Activated T-helper 17 cell treated with anti-CD3 and anti-CD28 coated beads, Interleukin-2, amount 50 U/mL, for 72 hours (primary cell): ENCODE measurements at places on chromosomes 2 and 18. TPM values are rescaled to one million over a fixed set of nuclear protein-coding genes. Genes with fewer than 3 reads are reported as not detected.

- no peak for ATAC-seq
Measured at GRCh38 chr2:236168110-236169080, at the start of gene GBX2. TSS of gene GBX2 (minus strand) at chr2:236168386. CDS start at chr2:236167971, 415 bp downstream.

DNA sequence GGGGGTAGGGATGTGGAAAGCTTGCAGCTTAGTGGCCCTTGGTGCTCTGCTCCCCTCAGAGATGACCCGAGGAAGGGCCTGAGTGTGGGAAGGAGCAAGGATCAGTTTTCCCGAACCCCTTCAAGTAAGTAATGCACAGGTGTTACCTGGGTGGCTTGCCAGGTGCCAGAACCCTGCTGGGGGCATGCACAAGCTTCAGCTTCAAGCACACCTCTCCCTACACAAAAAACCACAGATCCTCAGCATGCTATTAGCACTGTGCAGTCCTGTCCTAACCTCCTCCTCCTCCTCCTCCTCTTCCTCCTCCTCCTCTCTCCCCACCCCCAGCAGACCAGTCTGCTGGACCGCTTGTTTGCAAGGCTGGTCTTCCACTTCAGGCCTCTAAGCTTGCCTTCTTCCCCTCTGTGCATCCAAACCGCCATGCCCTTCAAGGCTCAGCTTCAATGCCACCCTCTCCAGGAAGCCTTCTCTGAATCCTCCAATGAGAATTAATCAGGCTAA, 114.8 kb downstream of the ACAA2 start:
- ATAC-seq: no peak

GRCh38 chr2:100676346-100676745, 113.6 kb downstream of the PDCL3 start:
- ATAC-seq: no peak

DNA sequence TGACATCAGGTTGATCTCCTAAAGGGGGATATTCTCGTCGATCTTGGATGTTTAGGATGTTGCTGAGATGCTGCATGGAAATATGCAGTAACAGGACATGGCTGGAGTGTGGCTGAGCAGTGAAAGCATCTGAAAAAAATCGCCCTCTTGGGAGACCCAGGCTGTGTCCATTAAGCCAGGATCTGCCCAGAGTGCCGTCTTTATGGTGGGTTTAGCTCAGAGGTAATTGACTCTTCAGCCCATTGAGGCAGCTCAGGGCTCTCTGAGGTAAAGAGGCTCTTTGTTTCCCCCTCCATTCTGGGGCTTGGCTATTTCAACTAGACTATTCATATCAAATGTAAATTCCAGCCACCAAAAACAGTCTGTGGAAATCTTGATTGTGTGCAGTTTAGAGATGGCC, 26.5 kb downstream of the OSBPL6 start:
- ATAC-seq: no peak

GRCh38 chr2:211986313-211986712, 552.3 kb downstream of the ERBB4 start:
- no peak for ATAC-seq

DNA sequence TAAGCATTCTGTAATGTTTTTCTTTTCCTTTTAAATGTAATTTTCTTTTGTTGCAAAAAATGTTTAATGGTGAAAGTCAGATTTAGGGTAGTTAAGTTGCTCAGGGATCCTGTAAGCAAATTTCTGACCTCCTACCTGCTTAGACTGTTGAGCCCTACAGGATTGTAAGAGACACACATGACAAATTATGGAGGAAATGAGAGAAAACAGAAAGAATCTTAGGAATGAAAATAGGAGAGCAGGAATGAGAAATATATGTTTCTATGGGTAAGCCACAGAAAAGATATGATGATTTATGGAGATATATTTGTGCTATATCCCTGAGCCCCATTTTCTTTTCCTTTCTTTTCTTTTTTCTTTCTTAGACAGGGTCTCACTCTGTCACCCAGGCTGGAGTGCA, 28.3 kb downstream of the CYBRD1 start:
- no peak for ATAC-seq

- ATAC-seq: no peak
Measured at GRCh38 chr2:119266091-119266589, 42.5 kb downstream of the STEAP3 start.

GRCh38 chr2:7758073-7758759, 841.0 kb downstream of the RNF144A start:
- peak; percentile 93 for ATAC-seq

DNA sequence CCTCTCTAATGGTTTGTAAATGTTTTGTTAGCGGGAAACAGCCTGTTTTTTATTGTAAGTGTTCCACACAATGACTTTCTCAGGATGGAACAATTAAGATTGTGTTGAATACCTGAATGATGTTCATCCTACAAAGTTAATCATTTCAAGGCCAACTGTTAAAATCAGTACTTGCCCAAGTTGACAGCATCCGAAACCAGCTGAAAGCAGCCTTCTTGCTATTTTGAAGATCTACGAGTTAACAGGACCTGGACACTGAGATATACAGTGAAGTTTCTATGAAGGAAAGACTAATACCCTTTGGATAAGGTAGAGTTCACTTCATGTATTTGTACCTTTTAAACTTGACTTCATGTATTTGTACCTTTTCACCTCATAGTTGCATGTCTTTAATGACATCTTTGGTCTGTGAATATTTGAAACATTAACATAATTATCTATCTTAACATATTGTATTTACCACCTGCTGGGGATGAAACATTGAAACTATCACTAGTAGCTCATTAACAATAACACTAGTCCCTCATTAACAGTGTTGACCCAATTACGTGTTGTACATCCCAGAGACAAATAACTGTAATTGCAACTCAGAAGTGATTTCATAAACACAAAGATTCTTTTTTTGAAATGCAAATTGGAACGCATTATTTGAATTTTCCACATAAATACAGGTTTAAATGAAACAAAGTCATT, 556.0 kb upstream of the MEX3C start:
- ATAC-seq: no peak

DNA sequence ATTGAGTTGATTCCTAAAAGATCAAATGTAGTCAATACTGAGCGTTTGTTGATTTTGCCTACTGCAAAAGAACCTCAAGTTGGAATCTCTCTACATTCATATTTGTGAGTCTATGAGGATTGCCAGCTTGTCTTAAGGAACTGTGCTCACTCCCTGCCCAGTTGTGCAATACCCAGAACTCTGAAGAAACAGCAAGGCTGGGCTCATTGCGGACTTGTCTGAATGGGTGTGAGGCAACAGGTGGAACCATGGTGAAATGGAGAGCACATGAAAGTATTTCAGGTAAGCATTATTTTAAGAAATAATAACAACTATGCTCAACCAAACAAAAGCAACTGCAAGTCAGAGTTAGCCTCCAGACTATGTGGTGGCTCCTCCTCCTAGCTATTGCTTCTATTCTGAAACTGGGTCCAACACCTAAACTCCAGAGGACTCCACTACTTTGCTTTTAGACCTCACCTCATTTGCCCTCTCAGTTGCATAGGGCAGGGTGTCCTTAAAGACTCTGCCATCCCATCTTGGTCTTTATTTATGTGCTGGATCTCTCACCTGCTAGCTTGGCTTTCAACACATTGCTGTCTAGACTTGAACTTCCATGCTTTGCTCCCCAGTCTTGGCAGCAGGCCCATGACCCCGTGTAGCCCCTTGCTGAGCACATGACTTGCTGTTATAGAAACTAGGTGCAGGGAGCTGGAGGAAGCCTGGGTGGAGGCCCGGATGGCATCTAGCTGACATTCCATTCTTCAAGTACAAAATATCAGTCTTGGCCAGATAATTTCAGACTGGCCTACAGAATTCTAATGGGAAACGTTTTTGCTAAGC, 94.8 kb upstream of the ARL5A start:
- no peak for ATAC-seq

- ATAC-seq: no peak
Measured at GRCh38 chr2:101175991-101176390, 24.8 kb upstream of the TBC1D8 start.

Gene REG3G
- not detected for total RNA-seq

Gene CAPG
- 46.2 TPM for total RNA-seq

Gene PREB
- total RNA-seq: 67.1 TPM
